Left renal pelvis (tissue), 4 donors: ENCODE measurements at places on chromosomes 7 and 10.

DNA sequence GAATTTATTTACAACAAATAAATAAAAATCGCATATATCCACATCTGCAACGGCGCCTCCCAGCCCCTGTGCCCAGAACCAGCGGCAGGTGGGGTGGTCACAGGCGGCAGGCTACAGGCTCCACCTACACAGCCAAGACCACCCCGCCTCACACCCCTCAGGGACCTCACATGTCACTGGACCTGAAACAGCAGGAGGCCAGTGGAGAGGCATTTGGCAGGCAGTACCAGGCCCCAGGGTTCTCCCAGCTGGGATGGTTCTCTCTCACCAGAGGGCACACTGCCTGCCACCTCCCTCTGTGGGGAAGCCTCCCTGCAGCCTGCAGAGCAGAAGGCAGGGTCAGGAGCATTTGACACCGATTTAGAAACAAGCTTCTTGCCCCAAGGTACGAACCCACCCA is 81.5 kb downstream of the MAD1L1 start:
- DNase-seq, result no peak

DNA sequence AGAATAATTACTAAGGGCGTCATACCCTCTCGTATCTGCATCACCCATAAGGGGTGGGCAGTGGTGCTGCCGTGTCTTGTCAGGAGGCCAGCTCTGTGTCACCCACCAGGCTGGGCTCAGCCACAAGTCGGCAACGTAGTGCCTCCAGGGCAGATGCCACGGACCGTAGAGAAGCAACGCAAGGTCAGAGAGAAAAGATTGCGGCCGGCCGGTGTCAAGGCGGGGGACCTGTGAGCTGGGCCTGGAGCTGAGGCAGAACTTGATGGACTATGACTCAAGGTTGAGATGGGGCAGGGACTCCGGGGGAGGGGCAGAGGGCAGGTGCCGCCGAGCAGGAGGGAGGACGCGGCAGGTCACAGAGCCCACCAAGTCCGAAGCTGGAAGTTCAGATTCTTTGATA is 29.5 kb downstream of the FOXK1 start:
- no peak for DNase-seq

GRCh38 chr10:77431209-77431611 is 206.4 kb downstream of the KCNMA1 start:
- DNase-seq, result no peak

- DNase-seq, result peak; percentile 37
Observed at GRCh38 chr7:117127585-117128168, 174.4 kb downstream of the ST7 start.

- DNase-seq, result no peak
Observed at GRCh38 chr7:92582948-92583347, 7.2 kb downstream of the FAM133B start.

DNA sequence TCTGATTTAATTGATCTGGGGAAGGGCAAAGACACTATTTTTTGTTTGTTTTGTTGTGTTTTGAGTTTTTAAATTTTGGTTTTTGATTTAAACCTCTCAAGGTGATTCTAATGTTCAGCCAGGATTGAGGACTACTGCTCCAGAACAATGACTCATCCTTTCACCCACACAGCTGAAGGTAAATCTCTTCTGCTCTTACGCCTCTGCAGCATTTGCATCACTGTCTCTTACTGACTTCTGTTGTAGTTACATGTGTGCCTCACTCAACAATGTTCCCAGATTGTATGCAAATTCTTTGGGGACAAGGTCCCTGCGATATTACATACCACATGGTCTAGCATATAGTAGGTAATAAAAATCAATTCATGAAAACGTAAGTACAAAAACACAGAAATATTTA is 467.5 kb upstream of the LRRN3 start:
- DNase-seq, result no peak

GRCh38 chr10:21458126-21458871 is 67.2 kb downstream of the SKIDA1 start:
- DNase-seq, result peak; percentile 47

GRCh38 chr10:125133696-125134482 is 26.5 kb downstream of the CTBP2 start:
- no peak for DNase-seq

DNA sequence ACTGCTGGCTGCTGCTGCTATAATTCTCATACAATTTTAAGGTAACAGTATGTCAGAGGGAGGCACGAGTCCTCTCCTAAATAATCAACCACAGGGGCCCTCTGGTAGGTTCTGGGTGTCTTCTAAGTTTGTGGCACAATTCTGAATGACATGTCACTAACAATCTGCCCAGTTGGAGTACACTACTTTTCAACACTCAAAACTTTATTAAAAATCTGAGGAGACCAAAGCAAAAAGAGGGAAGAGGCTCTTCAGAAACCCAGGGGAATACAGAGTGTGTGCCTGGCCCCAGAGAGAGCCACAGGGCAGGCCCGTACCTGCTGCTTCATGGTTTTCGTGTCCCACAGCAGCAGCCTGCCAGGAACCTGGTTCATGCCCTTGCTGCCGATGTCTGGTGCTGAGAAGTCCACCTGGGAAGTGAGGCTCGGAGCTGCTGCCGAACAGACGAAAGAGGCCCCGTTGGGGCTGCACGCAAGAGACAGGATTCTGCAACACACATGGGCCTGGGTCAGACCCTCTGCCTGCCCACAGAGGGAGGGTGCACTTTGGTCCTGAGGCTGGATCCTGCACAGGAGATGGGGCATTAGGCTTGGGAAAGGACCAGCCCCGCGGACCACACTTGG is 18.3 kb downstream of the WDR91 start:
- no peak for DNase-seq

- no peak for DNase-seq
Observed at GRCh38 chr10:88457660-88458059, 125.5 kb downstream of the RNLS start.

- DNase-seq, result no peak
Observed at GRCh38 chr7:99806839-99807478, 20.9 kb upstream of the CYP3A43 start.

DNA sequence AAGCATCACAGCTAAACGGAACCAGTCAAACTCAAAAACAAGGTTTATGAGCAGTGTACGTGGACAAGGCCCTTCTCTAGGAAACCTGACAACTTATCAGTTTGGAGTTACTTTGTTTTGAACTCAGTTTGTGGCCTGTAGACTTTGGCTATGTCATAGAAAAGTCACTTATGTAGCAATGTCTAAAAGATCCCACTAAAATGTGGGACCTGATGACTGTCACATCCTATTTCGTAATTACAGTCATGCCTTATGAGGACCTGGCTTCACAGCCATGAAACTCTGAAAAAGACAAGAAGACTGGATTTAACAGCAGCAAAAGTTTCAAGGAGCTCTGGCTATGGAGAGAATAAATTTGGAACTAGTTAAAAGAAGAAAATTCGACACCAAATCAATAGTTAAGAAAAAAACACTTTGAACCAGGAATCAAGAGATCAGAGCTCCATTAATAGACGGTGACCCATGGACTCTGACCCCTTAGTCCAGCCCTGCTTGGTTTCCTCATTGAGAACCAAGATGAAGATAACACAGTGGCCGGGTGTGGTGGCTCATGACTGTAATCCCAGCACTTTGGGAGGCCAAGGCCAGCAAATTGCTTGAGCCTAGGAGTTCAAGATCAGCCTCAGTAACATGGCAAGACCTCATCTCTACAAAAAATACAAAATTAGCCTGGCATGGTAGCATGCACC is 204.3 kb downstream of the SFMBT2 start:
- no peak for DNase-seq

- no peak for DNase-seq
Observed at GRCh38 chr7:135321556-135321955, 87.9 kb downstream of the STRA8 start.

GRCh38 chr7:33128990-33129805 is at the start of gene BBS9:
TSS of gene BBS9 (plus strand) at chr7:33129564. CDS start at chr7:33146253, 16,689 bp downstream.
- peak; percentile 87 for DNase-seq

DNA sequence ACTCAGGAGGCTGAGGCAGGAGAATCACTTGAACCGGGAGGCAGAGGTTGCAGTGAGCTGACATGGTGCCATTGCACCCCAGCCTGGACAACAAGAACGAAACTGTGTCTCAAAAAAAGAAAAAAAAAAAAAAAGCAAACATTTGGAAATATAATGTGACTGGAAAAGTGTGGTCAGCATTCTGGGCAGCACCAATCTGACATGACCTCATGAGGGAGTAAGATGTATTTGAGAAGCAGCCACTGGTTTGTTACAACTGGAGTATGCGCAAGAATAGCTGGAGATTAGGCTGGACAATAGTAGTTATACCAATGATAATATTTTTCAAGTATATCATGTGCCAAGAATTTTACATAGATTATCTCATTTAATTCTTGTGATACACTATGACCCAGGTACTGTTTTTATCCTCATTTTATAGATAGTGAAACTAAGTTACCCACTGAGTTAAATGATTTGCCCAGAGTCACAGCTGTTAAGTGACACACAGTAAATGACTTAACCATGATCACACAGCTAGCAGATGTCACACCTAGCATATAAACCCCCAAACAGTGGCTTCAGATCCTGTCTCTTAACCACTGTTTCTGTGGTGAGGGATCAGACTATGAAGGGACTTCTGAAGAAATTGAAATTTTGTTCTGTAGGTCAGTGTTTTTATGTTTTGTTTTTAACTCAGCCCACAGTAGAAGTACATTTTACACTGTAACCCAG is 11.1 kb downstream of the MCU start:
- DNase-seq, result no peak

- DNase-seq, result peak; percentile 33
Observed at GRCh38 chr10:121313119-121313875, 284.9 kb downstream of the FGFR2 start.

DNA sequence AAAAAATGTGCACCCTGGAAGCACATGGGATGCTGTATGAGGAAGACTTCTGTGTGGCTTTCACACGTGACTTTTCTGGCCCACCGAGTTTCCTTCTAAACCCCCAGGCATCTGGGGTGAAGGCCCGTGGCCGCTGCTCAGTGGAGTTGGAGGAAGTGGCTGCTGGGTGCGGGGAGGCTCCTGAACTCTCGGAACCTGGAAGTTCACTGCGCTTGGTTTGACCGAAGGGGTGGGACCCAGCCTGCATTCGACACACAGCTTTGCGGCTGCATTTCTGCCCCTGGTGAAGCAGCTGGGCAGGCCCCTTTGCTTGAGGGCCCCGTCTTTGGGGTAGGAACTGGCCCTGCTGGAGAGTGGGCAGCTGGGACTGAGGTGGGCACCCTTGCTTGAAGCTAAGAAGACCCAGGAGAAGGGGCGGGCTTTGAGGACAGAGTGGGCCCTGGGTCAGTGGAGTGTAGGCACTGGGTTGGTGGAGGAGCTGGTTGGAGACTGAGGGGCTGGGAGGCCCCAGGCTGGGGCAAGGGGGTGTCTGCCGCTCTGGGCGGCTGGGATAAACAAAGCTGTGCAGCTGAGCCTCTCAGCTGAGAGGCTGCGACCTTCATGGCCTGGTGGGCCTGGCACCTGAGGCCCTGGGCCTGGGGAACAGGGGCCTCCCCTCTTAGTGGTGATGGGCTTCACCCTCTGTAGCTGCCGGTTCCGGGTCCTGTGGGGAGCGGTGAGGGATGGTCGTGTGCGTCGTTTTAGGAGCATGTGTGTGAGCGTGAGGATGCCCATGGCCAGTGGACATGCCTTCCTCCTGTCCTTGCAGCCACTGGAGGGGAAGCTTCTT is 78.0 kb downstream of the INPP5A start:
- DNase-seq, result no peak

DNA sequence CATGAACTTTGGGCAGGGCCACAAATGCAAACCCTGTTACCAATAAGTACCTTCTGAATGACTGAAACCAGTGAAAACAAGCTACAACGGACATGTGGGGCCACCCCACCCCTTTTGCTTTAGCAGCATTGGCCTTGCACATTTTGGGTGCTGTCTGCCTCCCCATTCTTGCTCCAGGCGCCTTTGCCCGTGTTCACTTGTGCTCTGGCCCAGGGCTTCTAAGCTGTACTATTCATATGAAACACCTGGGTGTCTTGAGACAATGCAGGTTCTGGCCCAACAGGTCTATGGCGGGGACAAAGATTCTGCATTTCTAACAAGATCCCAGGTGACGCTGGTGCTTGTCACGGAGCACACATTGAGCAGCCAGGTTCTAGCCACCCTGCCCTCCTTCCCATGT is 96.5 kb upstream of the SDK1 start:
- no peak for DNase-seq

GRCh38 chr7:129923709-129924108 is 29.1 kb downstream of the UBE2H start:
- no peak for DNase-seq

- DNase-seq, result no peak
Observed at GRCh38 chr10:10903620-10904019, 114.1 kb upstream of the CELF2 start.
